ENCODE measurements at places on chromosomes 4 and X.

GRCh38 chr4:184748251-184748652, 14.4 kb upstream of the CENPU start:
- DNase-seq: no peak

DNA sequence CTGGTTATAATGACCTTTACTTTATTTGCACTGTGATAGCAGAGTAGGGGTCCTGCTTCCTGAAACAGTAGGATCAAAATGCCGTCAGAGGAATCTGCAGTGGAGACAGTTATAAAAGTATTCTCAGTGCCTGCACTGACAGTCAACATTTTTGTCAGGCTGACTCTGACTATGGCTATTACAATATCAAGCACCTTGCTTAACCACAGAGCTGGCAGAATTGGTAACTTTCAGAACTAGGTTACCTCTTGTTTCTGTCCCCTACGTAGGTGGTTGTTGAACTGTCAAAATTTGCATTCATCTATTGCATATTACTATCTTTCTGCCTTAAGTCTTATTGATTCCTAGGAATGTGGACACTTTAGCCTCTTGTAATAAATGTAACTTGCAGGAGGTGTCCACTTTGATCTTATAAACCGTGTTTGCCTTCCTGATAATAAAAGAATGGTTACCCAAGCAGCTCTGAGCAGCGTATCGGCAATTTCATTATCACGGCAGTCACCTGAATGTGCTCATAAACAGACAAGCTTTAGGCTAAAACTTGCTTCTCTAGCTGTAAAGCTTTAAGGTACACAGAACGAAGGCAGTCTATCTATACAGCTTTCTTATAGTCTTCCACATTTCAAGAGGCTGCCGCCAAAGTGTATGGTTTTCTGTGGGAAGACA, 353.0 kb upstream of the GALNT7 start:
- DNase-seq: no peak

GRCh38 chrX:47214435-47215077, 3.9 kb upstream of the CDK16 start:
- DNase-seq: no peak

DNA sequence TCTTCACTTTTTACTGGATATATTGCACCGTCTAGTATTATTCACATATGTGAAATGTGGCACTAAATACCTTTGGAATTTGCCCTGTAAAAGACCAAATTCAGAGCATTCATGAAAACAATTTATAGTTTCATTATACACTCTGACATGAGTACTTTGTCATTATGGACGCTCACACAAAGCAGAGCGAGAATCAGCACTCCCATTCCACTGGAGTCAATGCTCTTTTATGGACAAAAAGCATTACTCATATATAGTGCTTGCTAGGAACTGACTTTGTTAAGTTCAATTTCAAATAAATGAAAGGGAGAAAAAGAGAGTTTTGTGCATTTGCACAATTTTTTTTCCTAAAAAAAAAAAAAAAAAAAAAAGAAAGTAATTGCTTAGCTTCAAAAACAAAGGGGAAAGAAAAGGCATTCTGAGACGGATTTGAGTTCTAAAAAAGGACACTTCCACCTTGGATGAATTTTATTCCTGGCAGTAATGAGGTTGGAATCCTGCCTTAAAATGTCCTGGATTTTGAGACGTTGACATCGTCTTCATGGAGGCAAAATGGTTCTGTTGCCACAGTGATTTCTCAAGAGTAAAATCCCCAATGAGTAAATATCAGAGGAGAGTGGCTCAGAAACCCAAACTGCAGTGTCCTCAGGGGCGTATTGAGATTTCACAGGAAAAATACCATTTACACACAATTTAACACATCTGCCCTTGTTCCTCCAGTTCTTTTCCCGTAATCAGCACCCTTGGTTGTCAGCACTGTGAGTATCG, 34.8 kb downstream of the CCDC149 start:
- no peak for DNase-seq

All from NCI-H187 (cell line).